ENCODE measurements at places on chromosomes 11 and 22.

DNA sequence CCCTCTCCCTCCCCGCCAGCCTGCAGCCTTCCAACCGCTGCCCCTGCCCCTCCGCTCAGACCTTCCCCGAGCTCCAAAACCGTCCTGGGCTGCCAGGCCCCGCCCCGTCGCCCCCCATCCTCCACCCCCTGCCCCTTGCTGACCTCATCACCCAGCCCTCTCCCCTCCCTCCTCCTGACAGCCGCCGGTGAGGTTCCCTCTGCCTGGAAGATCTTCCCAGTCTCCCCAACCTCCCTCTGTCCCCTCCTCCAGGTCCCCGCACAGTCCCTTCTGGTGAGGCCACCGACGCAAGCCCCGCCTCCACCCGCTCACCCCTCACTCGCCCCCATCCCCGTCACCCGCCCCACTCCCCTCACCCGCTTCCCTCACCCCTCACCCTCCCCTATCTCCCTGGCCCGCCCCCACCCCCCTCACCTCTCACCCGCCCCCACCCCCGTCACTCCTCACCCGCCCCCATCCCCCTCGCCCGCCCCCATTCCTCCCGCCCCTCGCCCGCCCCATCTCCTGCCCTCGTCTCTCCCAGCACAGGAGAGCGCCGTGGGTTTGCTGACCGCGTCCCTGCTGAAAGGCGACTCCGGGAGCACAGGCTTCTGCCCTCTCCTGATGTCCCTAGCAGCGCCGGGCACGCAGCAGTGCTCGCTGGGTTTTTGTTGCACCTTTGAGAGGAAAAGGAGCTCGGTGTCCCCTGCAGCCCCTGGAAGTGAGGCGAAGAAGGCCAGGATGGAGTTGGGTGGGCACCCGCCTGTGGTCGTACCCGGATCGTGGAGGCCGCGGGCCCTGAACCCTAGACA is 16.4 kb upstream of the UPK3A start:
- DNase-seq: no peak

GRCh38 chr11:38672445-38672844 is 2074.4 kb upstream of the RAG2 start:
- DNase-seq: no peak

GRCh38 chr11:125179895-125180294 is 15.3 kb downstream of the PKNOX2 start:
- DNase-seq: no peak

- no peak for DNase-seq
These were observed 34.1 kb downstream of the CHRDL2 start for GRCh38 chr11:74696939-74697675.

DNA sequence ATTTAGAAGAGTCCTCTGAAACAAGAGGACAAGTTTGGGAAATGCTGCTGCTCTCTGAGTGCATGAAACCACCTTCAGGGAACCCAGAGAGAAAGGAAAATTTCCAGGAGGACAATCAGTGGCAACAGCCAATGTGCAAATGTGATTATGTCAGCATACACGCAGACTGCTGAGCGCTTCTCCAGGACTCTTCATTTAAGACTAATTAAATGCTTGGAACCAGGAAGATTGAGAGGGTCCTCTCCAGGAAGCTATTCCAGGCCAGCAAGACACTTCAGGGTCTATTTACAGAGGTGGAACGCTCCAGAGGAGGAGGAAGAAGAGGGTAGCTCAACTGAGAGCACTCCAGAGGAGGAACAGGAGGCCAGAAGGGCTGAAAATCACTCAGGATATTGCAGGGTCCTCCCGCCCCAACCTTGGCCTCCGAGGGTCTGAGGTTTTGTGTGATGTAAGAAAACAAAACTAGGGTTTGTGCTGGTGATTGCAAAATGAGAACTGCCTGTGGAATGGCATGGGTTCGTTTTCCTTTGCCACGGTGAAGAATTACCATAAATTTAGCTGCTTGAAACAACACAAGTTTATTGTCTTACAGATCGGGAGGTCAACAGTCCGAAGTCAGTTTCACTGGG is 14.1 kb upstream of the HTR3A start:
- DNase-seq: no peak

DNA sequence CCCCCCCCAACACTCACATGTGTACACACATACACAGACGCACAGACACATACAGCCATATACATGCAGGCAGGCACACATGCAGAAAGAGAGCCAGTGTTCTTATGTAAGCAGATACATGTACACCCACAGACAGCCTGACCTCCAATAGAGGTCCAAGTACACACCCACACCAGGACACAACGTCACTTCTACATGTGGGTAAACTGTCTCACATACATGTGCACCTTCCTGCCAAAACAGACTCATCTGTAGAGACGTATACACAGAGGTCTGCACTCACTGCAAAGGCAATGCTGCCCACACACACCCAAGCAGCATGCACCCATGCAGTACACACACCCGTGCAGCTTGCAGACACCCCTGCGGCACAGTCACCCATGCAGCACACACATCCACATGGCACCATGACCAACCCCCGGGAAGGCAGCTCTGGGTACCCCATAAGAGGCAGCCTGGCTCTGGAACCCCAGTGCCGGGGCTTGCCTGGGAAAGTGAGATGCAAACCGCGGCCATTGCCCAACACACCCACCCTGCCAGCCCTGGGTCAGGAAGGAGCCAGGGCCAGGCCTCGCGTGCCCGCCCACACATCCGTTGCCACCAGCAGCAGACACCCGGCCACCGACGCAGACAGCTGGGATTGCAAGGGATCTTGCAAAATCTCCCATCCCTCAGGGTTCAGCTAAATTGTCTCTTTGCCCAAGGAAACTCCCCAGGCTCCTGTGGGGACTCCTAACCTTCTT is 10.1 kb downstream of the CASTOR1 start:
- DNase-seq: no peak

GRCh38 chr11:64341429-64341828 is 1.4 kb downstream of the CCDC88B start:
- DNase-seq: no peak

GRCh38 chr11:78925387-78925786 is 350.7 kb upstream of the NARS2 start:
- DNase-seq: no peak

GRCh38 chr22:48981371-48982061 is 846.2 kb downstream of the BRD1 start:
- DNase-seq: no peak

GRCh38 chr11:14645015-14645912 is 1.7 kb downstream of the PDE3B start:
- no peak for DNase-seq

GRCh38 chr11:11043721-11044120 is 185.9 kb upstream of the ZBED5 start:
- no peak for DNase-seq

GRCh38 chr11:13276454-13276831 is 1.1 kb upstream of the BMAL1 start:
- no peak for DNase-seq

GRCh38 chr11:73384531-73384871 is 8.3 kb downstream of the RELT start:
- DNase-seq: no peak

DNA sequence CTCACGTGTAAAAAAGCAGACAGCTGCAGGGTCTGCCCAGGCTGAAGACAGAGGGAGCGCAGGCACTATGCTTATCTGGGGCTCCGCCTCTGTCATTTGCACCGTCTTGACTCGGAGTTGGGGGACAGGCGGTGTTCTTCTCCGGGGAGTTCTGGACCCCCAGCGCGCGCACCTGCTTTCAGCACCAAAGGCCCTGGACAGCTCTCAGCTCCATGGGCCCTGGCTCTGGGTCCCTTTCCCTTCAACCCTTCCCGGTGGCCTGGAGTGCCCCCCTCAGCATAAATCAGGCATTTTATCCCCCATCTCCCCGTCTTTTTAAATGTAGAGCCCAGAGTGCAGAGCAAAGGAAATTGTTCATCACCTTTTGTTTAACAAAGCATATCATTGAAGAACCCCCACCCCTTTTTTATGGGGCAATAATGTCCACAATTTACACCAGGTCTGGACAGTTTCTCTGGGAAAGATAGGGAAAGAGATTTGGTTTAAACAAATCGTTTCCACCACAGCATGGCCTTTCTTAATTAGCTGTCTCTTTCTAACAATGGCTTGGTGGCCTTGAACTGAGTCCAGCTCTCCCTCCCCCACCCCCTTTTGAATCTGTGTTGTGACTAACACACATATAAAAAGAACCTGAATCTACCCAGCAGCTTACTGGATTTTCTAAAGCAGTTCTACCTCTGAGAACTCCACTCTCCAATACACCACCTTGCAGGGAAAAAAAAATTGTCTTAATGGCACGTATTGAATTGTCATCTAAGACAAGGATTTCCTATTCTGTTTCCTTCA is 1.7 kb downstream of the SEZ6L start:
- DNase-seq: peak; percentile 3

GRCh38 chr11:127804747-127805400 is 782.5 kb downstream of the ETS1 start:
- no peak for DNase-seq

DNA sequence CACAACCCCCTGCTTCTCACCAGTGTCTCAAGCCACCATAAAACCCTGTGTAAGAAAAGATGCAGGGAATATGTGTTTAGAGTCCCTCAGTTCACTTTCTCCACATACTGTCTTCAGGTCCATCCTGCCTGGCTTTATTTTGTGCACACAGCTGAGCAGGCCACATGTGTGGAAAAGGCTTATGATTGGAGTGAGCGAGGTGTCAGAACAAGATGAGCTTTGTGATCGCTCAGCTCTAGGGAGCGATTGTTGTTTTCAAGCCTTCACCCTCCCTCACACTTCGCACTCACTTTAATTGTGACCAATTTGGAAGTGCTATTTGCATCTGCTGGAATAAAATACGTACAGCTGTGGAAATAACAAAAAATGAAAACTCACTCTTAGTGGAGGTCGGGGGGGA is 931.1 kb upstream of the TENM4 start:
- DNase-seq: no peak

- no peak for DNase-seq
These were observed 10.6 kb upstream of the CDC42EP1 start for GRCh38 chr22:37549704-37550059.

- no peak for DNase-seq
These were observed 552.4 kb upstream of the ANO5 start for GRCh38 chr11:21640491-21640890.

- DNase-seq: peak; percentile 62
These were observed 46.9 kb upstream of the CRTAM start for GRCh38 chr11:122791411-122791810.

DNA sequence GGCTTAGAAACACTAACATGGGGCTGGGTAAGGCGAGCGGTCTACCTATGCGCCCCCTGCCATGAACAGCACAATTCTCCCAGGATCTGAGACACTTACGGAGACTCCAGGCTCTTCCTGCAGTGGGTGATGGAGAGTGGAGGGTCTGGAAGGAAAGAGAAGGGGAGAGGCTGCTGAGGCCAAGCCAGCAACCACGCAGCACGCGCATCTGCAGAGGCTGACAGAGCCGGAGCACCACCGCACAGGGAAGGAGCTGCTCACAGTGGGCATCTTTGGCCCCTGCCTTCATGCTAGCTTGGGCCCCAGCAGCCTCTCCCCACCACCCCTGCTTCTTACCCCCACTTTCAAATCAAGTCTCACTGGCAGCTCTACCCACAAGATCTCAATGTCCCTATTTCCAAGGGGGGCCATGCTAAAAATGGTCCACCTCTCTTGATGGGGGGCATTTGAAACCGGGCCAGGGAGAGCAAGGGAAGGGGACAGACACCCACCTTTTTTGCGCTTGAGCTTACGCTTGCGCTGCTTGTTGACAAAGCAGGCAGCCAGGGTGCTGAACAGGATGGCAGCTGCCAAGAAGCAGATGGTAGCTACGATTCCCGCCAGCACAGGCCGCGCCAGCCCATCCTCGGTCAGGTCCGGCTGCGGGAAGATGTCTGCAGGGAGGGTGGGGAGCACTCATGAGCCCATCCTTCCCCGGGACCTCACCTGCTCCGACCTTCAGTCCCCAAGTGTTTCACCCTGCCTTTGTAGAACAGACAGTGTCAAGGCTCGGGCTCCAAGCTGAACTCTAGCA is 34.5 kb downstream of the IGSF9B start:
- no peak for DNase-seq

- DNase-seq: no peak
These were observed 202.1 kb upstream of the B3GAT1 start for GRCh38 chr11:134614141-134614540.

DNA sequence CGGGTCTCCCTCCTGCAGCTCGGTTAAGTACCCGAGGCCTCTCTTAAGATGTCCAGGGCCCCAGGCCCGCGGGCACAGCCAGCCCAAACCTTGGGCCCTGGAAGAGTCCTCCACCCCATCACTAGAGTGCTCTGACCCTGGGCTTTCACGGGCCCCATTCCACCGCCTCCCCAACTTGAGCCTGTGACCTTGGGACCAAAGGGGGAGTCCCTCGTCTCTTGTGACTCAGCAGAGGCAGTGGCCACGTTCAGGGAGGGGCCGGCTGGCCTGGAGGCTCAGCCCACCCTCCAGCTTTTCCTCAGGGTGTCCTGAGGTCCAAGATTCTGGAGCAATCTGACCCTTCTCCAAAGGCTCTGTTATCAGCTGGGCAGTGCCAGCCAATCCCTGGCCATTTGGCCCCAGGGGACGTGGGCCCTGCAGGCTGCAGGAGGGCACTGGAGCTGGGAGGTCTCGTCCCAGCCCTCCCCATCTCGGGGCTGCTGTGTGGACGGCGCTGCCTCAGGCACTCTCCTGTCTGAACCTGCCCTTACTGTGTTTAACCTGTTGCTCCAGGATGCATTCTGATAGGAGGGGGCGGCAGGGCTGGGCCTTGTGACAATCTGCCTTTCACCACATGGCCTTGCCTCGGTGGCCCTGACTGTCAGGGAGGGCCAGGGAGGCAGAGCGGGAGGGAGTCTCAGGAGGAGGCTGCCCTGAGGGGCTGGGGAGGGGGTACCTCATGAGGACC is 25.0 kb downstream of the FADS3 start:
- no peak for DNase-seq

DNA sequence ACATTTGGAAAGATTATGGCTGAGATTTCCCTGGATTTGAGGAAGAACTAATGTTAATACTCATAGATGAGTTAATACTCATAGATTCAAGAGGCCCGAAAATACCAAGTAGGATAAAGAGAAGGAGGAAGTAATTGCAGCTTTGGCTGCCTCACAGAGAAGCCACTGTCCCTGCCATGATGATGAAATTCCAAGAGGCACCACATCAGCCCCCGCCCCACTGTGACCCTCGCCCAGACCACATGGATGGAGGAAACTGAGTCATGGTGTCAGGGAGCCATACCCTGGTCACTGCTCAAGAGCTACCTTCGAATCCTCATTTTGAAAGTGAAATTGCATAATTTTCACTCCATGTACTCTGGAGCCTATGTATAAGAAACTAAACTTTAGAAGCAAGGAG is 92.9 kb upstream of the SLC22A12 start:
- DNase-seq: no peak

GRCh38 chr11:94417386-94417987 is 16.3 kb upstream of the GPR83 start:
- DNase-seq: no peak

- DNase-seq: no peak
These were observed 10.0 kb downstream of the LMO2 start for GRCh38 chr11:33881651-33882503.

All from HT1080 (cell line).